ENCODE measurements at places on chromosomes 1 and 21.

GRCh38 chr1:119564548-119564947 is 57.5 kb downstream of the HSD3B1 start:
- DNase-seq: no peak

GRCh38 chr1:187680823-187681222 is 852.1 kb downstream of the PLA2G4A start:
- DNase-seq: no peak

GRCh38 chr1:204313675-204314074 is 46.1 kb downstream of the PLEKHA6 start:
- DNase-seq: no peak

DNA sequence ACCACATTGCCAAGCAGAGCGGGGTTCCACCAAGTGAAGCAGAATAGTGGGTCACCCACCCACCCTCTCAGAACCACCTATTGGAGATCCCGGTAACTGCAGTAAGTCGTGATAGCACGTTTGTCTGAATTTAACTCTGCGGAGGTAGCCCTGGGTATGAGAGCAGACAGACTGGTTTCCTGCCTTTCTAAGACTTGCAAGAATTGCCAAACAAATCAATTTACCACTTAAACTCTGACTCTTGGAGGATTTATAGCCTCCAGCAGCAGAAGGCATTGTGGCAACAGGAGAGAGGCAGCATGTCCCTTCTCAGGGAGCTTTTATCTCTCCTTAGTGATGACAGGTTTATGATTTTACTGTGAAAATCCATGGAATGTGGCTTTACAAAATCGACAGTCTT is 287.9 kb upstream of the FMN2 start:
- DNase-seq: no peak

DNA sequence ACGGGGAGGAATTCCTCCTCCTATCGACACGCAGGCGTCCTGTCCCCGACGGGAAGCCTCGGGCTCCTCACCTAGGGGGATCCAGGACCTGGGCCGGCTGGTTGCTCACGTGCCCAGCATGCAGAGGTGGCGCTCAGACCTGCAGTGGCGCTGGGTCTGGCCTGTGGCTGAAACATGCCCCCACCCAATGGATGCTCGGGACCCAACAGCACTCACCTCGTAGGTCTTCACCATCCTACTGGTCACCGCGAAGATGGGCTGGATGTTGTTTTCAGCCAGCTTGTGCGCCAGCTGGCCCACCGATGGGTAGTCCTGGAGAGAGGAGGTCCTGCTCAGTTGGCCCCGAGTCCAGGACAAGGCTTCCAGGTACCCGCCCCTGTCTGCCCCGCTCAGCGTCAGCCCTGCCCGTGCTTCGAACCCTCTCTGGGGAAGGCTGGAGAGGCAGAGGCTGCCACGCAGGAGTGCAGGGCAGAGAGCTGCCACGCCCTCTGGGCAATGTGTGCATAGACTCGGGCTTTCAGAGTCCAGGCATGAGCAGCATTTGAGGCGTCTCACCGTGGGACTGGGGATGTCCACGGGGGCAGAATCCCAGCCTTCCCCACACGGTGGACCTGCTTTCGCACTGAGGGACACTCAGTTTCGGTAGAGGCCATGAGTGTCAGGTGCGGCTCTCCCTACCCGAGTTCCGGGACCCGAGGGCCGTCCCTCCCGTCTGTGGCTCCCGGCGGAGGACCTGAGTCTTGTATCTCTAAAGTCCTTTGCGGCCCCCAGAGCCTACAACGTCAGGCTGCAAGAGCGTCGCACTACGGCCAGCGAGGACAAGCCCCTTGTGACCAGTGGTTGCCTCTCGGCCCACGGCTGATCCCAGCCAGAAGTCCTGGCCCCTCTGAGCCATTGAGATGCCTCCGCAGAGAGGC is 21.6 kb downstream of the ITGB2 start:
- DNase-seq: no peak

- no peak for DNase-seq
Observed at GRCh38 chr1:211281320-211282022, 22.3 kb downstream of the RCOR3 start.

DNA sequence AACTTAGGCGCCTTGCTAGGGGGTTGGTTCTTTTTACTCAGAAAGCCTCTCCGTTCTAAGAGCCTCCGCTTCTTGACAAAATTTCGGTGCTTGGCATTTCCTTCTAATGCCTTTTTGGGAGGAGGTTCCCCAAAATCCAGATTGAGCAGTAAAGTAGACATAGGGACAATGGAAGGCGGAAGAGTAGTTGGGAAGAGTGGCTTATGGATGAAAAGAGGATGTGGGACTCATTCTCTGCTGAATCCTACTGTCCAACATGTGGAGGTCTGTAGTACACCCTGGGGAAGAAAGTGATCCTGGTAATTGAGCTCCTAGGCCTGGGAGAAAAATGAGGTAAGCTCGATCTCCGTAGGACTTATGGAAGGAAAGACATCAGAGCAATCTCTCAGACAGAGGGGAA is 777 bp upstream of the METTL25B start:
- DNase-seq: no peak

DNA sequence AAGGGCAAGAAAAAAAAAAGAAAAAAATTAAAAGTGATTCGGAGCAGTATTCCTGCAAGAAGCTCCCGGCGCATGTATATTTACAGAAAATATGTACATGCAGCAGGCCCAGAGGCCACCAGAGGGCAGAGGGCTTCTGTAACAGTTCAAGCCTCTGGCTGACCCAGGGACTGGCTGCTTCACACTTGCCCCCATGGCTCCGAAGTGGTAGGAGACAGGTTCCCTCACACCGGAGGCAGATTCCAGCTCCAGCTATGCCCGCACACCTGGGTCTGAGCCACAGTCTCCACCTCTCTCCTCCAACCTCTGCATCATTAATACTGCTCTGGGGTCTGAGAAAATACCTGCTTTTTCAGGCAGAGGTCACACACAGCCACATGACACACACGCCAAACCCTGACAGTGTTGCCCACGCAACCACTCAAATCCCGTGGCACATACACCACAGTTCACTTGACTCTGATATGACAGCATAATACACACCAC is 2.2 kb upstream of the ARHGAP30 start:
- DNase-seq: peak; percentile 58

DNA sequence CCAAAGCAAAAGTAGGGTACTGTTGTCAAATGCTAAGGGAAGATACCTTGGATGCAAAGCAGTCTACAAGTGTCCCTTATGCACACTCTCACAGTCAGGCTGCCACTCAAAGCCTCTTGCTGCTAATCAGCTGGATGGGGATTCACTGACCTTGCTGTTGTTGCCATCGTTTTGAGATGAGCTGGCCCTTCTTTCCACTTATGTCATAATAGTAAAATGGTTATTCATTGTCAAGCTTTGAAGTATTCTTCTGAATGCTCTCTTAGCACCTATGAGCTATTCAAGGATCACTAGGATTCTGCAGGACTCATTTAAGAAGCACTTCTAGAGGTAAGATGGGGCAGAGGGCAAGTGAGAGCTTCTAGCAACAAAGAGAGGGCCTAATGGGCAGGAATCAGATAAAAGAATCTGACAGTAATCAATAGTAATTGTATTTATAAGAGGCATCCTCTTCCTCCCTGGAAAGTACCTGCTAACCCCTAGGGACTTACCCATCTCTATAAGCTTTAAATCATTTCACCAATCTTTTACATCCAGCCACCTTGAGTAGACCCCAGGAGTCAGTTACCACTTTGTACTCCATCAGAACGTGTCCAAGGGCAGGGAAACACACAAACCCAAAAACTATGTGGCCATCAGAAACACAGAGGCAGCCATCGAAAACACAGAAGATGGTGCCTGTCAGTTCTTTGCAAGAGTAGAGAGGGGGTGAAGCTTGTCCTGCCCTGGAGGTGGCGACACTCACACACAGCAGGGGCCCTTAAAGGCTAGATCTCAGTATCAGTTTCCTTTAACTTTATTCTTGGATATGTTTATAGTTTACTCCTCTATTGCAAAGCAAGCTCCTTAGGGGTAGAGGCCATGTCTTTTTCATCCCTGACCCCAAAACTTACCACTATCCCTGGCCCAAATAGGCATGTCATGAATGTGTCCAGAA is 103.7 kb upstream of the NFIA start:
- peak; percentile 32 for DNase-seq

DNA sequence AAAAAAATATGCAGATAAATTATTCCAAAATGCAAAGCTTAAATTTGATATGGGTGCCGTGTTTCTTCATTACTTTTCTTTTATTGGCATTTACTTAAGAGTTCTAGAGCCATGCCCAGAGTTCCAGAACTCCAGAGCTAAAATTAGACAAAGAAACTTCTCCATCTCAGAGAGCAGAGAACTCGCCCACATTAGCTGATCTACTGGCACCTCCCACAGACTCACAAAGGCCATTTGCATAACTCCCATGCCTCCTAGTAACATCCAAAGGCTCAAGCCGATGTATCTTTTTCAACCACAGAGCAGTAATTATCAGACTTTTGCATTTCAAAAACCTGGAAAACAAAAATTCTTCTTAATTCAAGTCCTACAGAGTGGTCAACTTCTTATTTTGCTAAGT is 323.8 kb upstream of the ST6GALNAC5 start:
- no peak for DNase-seq

- no peak for DNase-seq
Observed at GRCh38 chr1:151455966-151456365, 3.3 kb downstream of the POGZ start.

- no peak for DNase-seq
Observed at GRCh38 chr1:104852151-104852550, 1102.5 kb downstream of the AMY1C start.

DNA sequence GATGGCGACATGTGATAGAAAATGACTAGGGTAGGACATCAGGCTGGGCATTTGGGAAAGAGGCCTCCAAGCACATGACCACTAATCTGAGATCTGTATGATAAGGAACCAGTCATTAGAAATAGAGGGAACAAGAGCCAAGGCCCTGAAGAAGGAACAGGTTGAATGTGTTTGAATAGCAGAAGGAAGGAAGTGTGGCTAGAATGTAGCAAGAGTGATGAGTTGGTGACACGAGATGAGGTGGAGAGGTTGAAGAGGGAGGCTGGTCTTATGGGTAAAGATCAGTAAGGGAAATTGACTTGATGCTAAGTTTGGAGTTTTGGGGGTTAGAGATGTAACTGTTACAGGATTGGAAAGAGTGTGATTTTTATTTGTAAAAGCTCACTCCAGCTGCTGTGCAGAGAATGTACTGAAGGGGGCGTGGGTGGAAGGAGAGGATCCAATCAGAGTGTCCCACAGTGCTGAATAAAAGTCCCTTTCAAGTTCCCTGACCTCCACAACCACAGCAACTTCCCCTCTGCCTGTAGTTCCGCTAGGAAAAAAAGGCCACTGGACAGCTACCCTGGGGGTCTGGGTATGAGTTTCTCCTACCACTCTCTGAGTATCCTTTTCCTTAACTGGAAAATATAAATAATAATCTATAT is 295.0 kb downstream of the OMA1 start:
- DNase-seq: no peak

- no peak for DNase-seq
Observed at GRCh38 chr1:177017287-177017852, 147.1 kb downstream of the ASTN1 start.
